ENCODE measurements at places on chromosomes 11 and 22.

DNA sequence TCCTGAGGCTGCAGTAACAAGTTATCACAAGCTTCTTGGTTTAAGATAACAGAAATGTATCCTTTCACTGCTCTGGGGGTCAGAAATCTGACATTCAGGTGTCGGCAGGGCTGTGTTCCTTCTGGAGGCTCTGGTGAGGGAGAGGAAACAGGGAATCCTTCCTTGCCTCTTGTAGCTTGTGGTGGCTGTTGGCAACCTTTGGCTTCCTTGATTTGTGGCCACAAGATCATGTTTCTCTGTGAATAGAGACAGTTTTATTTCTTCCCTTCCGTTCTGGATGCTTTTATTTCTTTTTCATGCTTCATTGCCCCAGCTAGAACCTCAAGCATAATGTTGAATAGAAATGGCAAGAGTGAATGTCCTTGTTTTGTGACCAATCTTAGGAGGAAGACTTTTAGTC, 44.0 kb downstream of the MPPED1 start:
- no peak for DNase-seq

- no peak for DNase-seq
Observed at GRCh38 chr11:31619980-31620379, 110.4 kb downstream of the ELP4 start.

DNA sequence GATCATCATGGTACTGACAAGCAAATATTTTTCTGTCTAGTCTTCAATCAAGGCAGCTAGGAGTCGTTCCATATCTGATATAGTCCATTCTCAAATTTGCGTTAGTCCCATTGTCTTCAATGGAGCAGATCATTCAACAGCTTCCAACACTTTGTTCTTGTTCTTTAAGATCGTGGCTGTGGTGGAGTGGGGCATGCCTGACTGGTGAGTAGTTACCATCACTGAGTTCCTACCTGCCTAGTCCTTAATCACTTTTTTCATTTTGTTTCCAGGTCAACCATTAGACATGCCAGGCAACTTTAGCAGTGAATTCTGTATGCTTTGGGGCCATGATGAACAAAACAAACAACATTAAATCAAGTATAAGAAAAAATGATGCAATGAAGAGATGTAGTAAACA, 693.1 kb upstream of the KIRREL3 start:
- no peak for DNase-seq

DNA sequence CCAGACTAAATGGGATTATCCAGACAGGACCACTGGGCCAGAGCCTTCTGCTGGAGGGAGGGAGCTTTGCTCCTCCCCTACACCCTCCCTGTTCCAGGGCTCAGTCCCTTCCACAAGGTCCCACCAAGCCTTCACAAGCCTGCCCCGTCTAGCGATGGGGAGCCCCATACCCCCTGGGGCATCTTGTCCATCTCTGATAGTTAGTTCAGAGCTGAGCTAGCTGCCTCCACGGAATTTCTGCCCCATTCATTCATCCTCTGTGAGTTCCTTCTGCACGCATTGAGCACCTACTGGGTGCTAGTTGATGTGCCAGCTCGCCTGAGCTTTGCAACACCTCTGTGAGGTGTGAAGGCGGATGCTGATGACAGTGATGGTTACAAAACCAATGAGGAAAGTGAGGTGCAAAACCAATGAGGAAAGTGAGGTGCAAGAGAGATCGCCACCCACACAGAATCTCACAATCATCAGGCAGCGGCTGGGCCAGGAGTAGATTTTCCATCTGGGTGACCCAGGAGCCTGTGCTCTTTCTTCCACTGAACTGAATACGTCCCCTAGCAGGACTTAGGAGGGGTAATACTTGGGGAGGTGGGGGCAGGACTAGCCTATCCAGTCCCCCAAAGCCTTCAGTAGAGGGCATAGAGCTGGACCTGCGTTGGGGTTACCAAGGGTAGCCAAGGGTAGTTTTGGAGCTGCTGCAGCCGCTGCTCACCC, 21.5 kb upstream of the CBX7 start:
- peak; percentile 80 for DNase-seq

DNA sequence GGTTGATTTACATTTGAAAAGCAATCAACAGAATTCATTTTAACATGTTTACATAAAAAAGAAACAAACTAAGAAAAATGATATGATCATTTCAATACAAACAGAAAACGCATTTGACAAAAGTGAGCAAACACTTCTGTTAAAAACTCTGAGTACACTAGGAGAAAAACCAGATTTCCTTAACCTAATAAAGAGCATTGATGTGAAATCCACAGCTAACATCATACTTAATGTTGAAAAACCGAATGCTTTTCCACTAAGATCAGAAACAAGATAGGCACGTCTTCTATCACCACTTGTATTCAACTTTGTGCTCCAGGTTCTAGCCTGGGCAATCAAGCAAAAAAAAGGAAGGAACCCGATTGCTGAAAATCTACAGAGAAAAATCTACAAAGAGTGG, 227.6 kb downstream of the SBF2 start:
- no peak for DNase-seq

DNA sequence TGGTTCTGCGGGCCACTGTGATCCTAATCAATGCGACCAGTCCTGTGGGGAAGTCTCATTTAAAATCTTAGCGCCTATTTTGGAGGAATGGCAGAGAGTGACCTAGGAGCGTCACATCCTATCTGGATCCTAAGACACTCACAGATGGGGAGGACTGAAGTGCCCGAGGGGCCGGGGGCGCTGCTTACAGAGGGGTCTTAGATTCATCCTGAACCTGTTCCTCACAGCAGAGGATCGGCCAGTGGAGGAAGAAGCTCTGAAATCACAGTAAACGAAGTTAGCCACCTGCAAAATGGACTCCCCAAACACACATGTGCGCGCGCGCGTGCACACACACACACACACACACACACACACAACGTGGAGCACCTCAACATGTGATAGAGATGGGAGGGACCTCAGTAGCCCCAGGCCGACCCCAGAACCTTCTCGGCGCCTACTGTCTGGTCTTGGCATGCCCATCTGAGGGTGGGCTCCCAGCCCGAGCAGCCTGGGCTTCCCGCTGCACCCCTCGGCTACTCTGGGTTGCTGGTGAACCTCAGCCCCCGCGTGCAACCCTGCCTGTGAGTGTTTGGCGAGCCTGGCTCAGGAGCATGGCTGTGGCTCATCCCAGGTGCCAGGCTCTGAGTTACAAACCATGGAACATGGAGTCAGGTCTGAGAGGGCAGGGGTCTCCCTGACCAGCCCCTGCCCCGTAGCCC, 613.3 kb downstream of the TBC1D22A start:
- DNase-seq, result no peak

- DNase-seq, result no peak
Observed at GRCh38 chr11:1670905-1671371, 26.1 kb upstream of the KRTAP5-6 start.

DNA sequence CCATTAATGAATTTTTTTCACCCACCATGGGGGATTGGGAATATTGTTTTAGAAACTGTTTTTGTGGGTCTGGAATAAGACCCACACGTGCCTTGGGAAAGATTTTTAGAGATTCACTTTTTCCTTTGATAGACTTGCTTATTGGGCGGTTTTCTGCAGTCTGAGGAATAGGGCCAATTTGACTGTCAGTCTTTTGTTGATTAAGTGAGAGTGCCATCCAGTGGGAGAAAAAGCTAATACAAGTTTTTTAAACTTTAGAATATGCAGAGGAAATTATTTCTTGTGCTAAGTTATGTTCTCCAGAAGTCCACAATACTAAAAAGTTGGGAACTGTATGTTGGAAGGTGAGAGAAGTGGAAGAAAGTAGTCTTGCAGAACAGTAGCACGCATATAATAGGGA, 56.1 kb downstream of the PRMT3 start:
- DNase-seq, result peak; percentile 18

All from CD4-positive, alpha-beta T cell treated with Interleukin-21 for 1 hour (primary cell).